Caudate nucleus (tissue), 63 donors: ENCODE measurements at places on chromosomes 2 and 18.

DNA sequence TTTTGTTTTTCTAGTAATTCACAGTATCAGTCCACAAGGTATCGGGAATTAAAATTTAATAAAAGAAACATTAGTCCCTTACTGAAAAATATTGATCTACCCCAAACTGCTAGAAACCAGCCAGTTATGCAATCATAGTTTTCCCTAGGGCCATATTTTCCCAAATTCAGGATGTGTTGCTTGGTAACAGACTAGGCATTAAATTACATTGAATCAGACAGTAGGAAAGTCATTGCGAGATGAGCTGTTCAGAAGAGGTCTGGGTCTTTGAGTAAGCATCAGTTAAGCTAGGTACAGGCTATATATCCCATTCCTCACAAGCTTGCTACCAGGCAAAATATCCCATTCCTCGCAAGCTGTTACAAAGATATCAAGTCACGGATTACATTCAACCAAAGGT, 123.0 kb upstream of the CCDC150 start:
- no peak for DNase-seq

GRCh38 chr2:120481446-120482194, 135.7 kb downstream of the INHBB start:
- no peak for DNase-seq

- no peak for DNase-seq
Measured at GRCh38 chr2:199018826-199019225, 438.9 kb downstream of the SATB2 start.

- DNase-seq: no peak
Measured at GRCh38 chr2:49379406-49379805, 225.1 kb upstream of the FSHR start.

DNA sequence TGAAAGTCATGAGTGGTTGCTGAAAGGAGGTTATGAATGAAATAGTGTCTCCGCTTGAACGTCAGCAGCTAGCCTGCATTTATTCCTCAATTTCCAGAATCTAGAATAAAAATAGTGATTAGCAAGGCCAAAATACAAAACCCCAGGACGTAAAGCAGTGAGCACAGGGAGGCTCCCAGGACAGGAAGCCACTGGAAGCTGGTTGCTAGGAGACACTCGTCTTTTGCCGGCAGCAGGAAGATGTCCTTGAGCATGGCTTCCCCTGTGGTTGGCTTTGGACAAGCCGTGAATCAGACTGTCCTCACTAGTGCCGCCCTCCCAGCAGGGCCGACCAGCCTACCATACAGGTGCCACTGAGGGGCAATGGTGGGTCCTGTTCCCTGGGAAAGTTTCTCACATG, 374.4 kb downstream of the MTX2 start:
- no peak for DNase-seq

DNA sequence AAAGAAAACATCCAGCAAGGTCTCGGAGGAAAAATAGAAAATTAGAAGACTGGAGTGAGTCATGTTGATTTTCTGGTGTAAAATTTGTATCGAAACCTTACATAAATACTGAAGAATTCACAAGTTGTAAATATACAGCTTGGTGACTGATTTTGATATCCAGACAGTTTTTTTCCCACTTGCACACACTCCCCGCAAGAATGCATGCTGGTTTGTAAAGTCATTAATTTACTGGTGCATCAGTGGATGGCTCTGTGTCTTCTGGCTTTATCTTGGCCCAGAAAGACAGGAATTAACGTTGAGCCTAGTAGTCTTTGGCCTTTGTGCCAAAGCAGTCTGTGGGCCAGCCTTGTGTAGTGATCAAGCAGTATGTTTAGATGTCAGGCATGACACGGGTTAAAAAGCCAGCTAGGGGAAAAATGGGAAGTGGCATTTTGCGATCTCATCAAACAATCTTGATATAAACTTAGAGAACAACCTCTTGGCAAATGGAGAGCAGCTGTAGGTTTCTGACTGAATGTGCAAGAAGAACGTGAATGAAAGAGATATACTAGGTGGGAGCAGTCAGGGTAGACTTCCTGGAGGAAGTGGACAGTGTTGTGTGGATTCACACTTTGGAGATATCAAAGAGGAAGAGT, 22.7 kb upstream of the CASP8 start:
- no peak for DNase-seq

GRCh38 chr2:32746669-32747068, 118.8 kb downstream of the TTC27 start:
- no peak for DNase-seq

DNA sequence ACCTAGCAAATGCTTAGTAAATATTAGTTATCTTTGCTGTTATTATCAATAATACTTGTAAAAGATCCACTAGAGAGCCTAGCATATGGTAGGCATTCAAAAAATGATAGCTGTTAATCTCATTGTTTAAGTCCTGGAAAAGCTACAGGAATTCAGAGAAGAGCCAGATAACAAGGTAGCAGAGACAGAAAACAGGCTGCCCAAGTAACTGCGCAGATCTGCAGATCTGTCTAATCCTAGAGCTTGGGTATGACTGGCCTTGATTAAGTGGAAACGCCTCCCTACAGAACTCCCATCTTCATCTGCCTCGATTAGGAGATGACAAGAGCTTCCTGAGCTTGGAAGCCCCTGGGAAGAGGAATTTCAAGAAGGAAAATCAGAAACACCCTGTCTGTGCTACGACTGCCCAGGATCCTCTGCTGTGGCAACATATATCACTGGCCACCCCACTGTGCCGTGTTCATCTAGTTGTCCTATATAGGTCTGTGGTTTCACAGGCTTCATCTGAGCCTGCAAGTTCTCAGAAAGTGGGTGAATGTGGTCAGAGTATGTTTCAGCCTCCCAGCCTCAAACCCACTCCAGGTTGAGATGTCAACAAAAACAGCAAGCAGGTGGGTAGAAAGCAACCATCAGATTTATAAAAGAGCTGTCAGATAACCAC, 151.5 kb upstream of the PKDCC start:
- no peak for DNase-seq

- DNase-seq: no peak
Measured at GRCh38 chr2:57878171-57878865, 168.3 kb upstream of the VRK2 start.

DNA sequence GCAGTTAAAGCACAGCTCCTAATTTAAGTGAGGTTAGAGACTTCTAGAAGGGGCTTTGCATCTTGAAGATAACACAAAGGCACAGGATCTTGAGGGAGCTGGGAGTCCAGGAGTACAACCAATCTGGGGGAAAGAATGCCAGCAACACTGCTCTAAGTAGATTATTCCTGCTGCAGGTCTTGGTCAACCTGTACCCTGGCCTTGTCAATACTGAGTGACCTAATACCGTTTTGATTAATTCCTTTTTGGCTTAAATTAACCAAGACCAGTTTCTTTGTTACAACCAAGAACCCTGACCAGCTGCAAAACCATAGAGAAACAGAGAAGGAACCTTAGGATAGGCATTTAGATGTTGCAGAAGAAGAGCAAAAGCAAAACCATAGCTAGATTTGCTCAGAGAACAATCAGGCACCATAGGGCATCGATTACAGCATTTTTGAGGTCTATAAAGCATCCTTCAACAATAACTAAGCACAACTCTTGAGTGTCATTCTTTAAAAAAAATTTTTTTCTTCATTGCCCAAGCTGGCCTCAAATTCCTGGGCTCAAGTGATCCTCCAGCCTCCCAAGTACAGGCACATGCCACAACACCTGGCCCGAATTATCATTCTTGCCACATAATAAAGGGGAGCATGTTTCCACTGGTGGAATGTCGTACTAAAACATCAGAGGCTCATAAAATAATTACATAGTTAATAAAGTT, 6.3 kb downstream of the STARD7 start:
- no peak for DNase-seq

- no peak for DNase-seq
Measured at GRCh38 chr2:118221536-118222272, 133.4 kb downstream of the INSIG2 start.

GRCh38 chr18:65409261-65409660, 341.6 kb upstream of the CDH7 start:
- no peak for DNase-seq

- no peak for DNase-seq
Measured at GRCh38 chr2:12417786-12418185, 298.9 kb upstream of the TRIB2 start.

DNA sequence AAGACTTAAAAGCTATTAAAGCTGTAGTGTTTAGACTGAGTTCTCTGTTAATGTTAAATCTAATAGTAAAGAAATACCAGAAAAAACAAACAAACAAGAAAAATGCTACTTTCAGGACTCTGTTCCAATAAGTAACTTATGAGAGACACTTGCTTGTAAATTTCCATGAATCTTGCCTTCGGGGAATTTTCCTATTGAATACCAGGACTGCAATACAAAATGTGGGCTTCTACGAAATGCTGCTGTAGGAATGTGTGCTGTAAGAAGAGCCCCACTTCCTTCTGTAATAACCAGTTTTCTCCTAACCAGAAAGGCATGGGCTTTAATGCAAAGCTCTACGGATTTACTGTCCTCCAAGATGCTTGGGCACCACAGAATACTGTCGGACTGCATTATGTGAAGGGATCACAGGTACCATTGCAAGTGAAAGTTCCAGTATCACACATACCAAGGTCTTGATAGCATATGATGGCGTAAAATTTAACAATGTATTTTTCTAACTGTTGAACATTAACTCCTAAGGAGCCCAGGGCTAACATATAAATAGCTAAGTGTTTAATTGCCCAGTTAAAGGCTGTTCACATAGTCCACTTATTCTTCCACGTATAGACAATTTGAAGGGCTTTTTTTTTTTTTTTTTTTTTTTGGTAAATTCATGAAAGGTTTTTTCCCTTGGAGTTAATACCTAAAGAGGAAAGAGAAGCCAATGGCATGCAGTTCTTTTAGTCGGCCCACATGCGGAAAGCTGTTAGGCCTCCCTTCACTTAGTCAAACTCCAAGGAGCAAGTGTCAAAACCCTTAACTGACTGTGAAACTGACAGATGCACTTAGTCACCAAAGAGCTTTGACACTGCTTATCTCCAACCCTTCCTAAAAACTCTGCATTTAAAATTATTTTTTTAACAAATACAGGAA, 564.0 kb upstream of the POU3F3 start:
- no peak for DNase-seq

DNA sequence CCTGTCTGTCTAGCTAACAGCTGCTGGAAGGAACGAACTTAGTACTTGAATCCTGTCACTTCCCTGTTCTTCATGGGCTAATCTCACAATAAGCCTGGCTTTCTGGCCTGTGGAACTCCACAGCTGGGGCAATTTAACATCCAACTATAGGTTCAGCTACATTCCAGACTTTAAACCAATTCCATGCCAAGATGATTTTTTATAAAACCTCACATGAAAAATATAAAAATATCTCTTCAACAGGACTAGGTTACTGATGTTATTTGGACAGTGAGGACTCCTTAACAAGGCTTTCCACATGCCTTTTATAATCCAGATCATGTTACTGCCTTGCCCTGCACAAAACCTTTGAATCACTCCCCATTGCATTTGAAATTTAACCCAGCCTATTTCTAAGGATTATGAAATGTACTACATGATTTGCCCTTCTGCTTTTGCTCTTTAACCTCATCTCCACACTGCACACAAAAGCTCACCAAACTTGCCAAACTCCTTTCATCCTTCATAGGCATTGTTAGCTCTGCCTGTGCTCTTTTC, 863.2 kb upstream of the CHAC2 start:
- no peak for DNase-seq

DNA sequence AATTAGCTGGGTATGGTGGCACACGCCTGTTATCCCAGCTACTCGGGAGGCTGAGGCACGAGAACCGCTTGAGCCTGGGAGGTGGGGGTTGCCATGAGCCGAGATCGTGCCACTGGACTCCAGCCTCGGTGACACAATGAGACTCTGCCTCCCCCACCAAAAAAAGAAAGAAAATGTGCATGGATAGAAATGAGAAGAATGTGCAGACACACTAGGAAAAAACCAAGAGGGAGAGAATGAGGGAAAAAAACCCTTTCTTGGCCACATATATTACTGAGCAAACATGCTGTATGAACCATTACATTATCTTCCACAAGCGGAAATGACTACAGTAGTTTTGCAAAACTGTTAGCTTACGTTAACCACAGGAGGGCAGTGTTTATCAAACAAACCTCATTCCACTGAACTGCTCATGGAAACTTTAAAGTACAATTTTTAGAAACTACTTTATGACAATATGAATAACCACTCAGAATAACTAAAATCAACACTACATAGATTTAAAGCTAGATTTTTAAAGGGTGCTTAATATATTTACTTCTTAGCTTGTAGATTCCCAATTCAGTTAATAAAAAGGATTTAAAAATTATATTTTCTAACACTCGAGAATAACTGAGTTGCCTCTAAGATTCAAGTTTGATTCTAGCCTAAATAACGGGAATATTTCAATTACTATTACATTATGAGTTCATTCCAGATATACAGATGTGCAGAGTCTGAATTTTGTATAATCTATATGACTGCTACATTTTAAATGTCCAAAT, 26.4 kb downstream of the ASXL2 start:
- no peak for DNase-seq

DNA sequence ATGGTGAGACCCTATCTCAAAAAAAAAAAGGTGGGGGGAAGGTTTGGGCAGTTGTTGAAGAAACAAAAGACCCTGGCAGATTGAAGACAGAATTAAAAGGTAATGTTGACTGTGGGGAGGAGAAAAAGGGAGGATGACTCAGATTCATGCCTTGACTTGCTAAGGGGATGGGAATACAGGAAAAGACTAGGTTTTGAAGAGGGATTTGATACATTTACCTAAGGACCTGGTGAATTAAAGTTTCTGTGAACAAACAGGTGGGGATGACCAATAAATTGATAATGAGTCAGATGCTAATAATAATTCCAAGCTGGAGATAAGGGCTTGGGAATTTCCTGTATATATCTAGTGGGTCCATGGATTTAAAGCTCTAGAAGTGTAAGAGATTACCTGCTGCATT, 27.6 kb downstream of the TTR start:
- no peak for DNase-seq

DNA sequence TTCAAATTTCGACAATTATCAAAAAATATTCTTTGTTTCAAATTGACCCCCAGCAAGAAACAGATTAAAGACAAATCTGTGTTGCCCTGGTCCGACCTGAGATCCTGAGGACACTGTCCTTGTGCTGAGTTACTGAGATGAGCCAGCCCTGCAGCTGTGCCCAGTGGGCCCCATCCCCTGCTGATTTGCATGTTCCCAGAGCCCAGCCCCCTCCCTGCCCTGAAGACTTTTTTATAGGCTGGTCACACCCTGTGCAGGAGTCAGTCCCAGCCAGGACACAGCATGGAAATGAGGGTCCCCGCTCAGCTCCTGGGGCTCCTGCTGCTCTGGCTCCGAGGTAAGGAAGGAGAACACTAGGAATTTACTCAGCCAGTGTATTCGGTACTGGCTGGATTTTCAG, 31.4 kb upstream of the ZNG1B start:
- DNase-seq: no peak
